ENCODE measurements at places on chromosomes 1 and 21. TPM values are rescaled to one million over a fixed set of nuclear protein-coding genes. Genes with fewer than 3 reads are reported as not detected.
A peak's percentile ranks its signal among the peaks of the same experiment; 100 is the strongest.

Gene C1orf146
- not detected for total RNA-seq

Gene LCE2C
- total RNA-seq, result not detected

Gene PGLYRP3
- total RNA-seq, result not detected

DNA sequence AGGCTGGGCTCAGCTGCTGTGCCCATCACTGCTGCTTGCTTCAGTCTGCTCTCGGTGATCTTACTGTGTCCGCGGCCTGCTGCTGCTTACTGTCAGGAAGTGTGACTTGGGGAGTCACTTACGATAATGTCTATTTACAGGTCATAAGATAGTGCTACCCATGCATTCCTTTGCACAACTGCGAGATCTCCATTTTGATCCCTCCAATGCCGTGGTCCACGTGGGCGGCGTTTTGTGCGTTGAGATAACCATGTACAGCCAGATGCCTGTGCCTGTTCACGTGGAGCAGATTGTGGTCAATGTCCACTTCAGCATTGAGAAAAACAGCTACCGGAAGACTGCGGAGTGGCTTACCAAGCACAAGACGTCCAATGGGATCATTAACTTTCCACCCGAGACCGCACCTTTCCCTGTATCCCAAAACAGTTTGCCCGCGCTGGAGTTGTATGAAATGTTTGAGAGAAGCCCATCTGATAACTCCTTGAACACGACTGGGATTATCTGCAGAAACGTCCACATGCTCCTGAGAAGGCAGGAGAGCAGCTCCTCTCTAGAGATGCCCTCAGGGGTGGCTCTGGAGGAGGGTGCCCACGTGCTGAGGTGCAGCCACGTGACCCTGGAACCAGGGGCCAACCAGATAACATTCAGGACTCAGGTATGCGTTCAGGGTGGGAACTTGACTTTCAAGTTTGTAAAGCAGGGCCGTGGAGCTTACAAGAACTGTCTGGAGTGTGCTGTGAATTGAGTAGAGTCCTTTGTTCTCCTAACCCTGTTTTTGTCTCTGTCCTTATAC is 24.4 kb upstream of the PWP2 start:
- H3K36me3 ChIP-seq, result peaks cover 3% of the 10 kb centered on the region
- no peak for DNase-seq
- no peaks in the 10 kb centered on the region for H3K4me1 ChIP-seq
- no peaks in the 10 kb centered on the region for H3K27me3 ChIP-seq

Gene WDR3
- 12.1 TPM for total RNA-seq

DNA sequence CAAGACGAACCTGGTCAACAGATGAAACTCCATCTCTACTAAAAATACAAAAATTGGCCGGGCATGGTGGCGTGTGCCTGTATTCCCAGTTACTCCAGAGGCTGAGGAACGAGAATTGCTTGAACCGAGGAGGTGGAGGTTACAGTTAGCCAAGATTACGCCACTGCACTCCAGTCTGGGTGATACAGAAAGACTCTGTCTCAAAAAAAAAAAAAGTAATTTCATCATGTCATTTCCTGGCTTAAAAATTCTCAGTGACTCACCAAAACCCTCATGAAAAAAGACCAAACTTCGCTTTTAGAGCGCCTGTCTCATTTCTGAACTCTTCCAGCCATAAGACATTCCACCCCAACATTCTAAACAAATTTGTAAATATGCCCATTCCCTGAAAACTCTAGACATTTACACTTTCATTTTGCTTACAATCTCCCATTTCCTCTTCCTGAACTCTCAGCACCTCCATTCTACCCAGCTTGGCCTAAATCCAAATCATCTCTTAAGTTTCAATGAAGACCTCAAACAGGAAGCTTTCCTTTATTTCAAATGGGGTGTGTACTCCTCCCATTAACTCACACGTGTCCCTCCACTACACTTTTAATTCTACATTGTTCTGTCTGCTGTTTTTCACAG is 50.5 kb upstream of the PRRC2C start:
- no peaks in the 10 kb centered on the region for H3K27me3 ChIP-seq
- DNase-seq, result no peak
- peak overlapping the region; percentile 78 for H3K27ac ChIP-seq
- no peaks in the 10 kb centered on the region for H3K36me3 ChIP-seq
- H3K4me1 ChIP-seq, result no peaks in the 10 kb centered on the region
- H3K4me3 ChIP-seq, result peak overlapping the region; percentile 50

GRCh38 chr1:244106837-244107493 is 55.9 kb downstream of the ZBTB18 start:
- no peak overlapping the region for H3K27ac ChIP-seq
- no peaks in the 10 kb centered on the region for H3K4me1 ChIP-seq
- DNase-seq, result no peak

Gene MRPL39
- total RNA-seq, result 28.2 TPM

DNA sequence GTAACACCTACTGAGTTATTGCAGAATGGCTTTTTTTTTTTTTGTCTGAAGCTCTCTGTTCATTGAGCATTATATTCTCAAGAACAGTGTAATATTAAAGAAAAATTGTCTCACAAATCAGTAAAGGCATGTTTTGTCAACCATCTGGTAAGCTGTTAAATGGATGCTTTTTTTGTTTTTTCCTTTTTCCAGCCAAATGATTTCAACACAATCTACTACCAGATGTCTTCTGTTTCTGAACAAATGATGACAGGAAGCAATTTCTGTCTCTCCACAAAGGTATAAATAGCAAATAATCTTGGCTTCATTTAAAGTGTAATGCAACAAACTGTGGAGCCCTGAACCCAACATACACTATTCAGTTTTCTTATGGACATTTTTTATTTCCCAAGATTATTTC is 78.6 kb upstream of the RGS2 start:
- DNase-seq, result no peak
- H3K36me3 ChIP-seq, result no peaks in the 10 kb centered on the region
- no peaks in the 10 kb centered on the region for H3K4me1 ChIP-seq

DNA sequence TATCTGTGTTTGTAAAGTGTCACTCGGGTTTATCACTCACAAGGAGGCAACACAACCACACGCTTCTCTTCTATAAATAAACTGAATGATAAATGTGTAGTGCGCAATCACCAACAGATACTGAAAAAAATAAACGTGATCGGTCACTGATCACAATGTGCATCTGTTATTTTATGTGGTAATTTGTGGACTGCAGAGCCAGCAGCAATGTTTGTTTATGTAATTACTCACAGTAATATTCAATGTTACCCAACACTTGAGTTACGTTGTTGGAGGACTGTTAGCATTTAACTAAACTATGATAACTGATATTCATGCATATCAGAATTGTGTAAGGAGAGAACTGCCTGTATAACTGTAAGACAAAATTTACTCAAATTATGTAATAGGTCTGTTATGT is 129.6 kb downstream of the USH2A start:
- H3K27me3 ChIP-seq, result no peaks in the 10 kb centered on the region
- no peaks in the 10 kb centered on the region for H3K36me3 ChIP-seq
- no peaks in the 10 kb centered on the region for H3K4me1 ChIP-seq
- no peak overlapping the region for H3K4me3 ChIP-seq
- DNase-seq, result no peak
- H3K27ac ChIP-seq, result no peak overlapping the region

Gene SPATA46
- total RNA-seq, result not detected

Gene IL20
- 1.5 TPM for total RNA-seq

Gene KRTAP12-2
- total RNA-seq, result not detected

DNA sequence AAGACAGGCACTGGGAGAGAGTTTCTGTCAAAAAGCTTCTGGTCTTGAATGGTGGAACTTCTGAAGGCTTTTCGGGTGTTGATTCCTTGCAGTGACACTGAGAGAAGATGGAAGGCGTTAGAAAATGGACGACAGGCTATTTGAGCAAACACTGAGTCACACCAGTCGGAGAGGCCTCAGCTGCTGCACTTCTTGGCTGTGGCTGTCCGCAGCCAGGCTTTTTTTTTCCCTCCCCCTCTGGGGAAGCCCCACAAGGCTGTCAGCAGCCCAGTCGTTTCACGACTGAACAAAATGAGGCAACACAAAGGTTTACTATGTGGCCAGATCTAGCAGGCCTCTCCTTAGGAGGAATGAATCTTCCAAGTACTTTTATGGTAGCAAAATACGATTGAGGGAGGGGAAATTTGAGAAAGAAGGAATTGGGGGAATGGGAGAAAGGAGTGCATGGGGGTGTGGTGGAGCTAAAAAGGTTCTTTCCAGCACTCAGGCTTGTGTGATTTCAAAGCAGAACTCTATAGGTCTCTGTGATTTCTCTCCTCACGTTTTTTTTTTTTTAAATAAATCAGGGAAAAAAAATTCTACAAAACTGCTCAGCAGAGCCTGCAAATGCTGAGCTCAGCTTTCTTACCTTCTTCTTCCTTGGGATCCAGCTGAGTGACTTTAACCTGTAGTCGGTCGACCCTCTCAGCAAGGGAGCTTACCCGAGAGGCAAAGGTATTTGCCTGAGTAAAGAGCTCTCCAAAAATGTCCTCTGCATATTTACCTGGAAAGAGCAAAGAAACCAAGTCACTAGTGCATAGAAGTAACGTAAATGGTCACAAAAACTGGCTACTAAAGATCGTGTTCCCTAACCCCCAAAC is 26.1 kb downstream of the GPR3 start:
- H3K27me3 ChIP-seq, result no peaks in the 10 kb centered on the region
- no peaks in the 10 kb centered on the region for H3K4me1 ChIP-seq
- DNase-seq, result no peak
- H3K36me3 ChIP-seq, result no peaks in the 10 kb centered on the region
- no peak overlapping the region for H3K4me3 ChIP-seq

DNA sequence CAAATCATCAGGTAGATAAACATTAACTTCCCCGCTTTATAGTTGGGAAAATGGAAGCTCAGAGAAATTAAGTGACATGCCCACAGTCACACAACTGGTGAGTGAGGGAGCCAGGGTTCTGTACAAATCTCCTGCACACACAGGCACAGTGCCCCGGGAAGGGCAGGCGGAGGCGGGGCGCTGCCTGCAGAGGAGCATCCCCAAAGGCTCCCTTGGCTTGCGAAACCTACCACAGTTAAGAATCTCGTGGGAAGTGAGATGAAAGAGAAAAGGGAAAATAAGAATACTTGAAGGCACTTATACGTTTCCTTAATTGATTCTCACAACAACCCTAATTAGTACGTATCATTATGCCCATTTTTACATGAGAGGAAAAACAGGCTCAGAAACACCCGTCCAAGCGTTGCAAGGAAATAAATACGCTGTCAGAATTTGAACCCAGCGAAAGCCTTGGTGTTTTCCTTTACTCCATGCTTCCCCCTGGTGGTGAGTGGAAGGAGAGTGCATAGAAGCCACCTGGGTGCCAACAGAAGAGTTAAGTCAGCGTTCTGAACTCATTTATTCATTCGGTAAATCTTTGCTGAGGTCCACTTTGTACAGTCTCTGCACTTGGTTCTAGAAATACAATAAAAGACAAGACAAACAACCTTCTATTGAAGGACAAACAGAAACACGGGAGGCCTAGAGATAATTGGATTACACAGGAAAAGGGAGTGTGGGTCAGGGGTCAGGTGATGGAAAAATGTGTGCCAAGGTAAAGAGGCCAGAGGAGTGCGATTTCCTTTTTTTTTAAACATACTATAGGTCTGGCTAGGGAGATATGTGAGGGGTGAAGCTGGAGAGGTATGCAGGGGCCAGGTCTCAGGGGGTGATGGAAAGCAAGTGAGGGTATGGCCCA is 28.4 kb downstream of the ACP6 start:
- no peaks in the 10 kb centered on the region for H3K27me3 ChIP-seq
- no peaks in the 10 kb centered on the region for H3K4me1 ChIP-seq
- no peaks in the 10 kb centered on the region for H3K36me3 ChIP-seq
- H3K4me3 ChIP-seq, result no peak overlapping the region
- no peak overlapping the region for H3K27ac ChIP-seq

DNA sequence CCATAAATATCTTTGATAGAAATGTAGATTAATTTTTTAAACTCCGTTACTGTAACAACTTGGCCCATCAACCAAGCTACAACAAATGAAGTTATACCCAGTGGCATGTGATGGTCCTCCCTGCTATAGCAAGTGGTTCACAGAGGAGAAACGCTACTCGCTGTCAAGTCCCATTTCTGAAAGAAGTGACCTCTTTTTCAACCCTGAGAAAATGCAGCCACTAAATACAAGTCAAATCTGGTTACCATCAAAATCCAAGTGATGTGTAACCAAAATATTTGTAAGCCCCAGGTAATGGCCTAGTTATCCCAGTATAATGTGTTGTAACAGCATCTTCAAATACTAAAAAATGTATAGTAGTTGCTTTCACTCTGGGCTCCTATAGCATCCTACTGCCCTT is 151.8 kb downstream of the MIS18A start:
- H3K36me3 ChIP-seq, result no peaks in the 10 kb centered on the region
- H3K4me1 ChIP-seq, result no peaks in the 10 kb centered on the region
- no peak for DNase-seq
- H3K27ac ChIP-seq, result no peak overlapping the region
- H3K27me3 ChIP-seq, result no peaks in the 10 kb centered on the region

Gene SPRR3
- not detected for total RNA-seq

- no peaks in the 10 kb centered on the region for H3K27me3 ChIP-seq
- H3K4me1 ChIP-seq, result peaks cover 10% of the 10 kb centered on the region
- DNase-seq, result no peak
- H3K4me3 ChIP-seq, result no peak overlapping the region
- H3K27ac ChIP-seq, result peak overlapping the region; percentile 70
Measured at GRCh38 chr1:209825591-209826434, 2.0 kb upstream of the UTP25 start.

DNA sequence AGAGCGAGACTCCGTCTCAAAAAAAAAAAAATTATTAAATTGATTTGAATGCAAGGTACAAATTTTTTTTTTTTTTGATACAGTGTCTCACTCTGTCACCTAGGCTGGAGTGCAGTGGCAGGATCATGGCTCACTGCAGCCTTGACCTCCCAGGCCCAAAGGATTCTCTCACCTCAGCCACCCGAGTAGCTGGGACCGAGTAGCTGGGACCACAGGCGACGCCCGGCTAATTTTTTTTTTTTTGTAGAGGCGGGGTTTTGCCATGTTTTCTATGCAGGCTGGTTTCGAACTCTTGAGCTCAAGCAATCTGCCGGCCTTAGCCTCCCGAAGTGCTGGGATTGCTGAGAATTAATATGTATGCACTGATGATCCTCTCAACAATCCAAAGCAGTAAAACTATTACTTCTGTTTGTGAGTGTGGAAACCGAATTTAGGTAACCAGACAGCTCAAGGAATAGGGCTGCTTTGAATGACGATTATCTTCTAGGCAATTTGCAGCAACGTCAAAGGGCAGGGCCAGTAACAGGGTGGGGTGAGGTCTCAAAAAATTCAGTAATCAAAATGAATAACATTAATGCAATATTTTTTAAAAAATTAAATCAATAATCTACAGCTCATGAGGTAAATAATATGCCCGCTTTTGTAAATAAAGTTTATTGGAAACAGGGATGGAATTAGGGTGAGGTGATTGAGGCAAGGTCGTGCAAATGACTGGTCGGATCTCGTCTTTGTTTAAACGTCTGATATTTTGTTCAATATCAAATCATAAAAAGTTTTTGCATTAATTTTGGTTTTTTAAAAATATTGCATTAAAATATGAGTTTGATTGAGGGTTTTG is 1.2 kb downstream of the CLSPN start:
- H3K4me3 ChIP-seq, result peak overlapping the region; percentile 88
- peak overlapping the region; percentile 64 for H3K27ac ChIP-seq
- no peak for DNase-seq

GRCh38 chr1:246659594-246660140 is 64.5 kb upstream of the SCCPDH start:
- no peak overlapping the region for H3K4me3 ChIP-seq
- no peaks in the 10 kb centered on the region for H3K4me1 ChIP-seq
- no peak for DNase-seq
- H3K27me3 ChIP-seq, result no peaks in the 10 kb centered on the region

GRCh38 chr1:59092126-59092525 is 204.8 kb upstream of the FGGY start:
- H3K4me3 ChIP-seq, result no peak overlapping the region
- no peaks in the 10 kb centered on the region for H3K36me3 ChIP-seq
- no peak overlapping the region for H3K27ac ChIP-seq
- no peaks in the 10 kb centered on the region for H3K4me1 ChIP-seq
- no peak for DNase-seq
